ENCODE measurements at places on chromosomes 3 and 15. TPM values are rescaled to one million over a fixed set of nuclear protein-coding genes. Genes with fewer than 3 reads are reported as not detected.

DNA sequence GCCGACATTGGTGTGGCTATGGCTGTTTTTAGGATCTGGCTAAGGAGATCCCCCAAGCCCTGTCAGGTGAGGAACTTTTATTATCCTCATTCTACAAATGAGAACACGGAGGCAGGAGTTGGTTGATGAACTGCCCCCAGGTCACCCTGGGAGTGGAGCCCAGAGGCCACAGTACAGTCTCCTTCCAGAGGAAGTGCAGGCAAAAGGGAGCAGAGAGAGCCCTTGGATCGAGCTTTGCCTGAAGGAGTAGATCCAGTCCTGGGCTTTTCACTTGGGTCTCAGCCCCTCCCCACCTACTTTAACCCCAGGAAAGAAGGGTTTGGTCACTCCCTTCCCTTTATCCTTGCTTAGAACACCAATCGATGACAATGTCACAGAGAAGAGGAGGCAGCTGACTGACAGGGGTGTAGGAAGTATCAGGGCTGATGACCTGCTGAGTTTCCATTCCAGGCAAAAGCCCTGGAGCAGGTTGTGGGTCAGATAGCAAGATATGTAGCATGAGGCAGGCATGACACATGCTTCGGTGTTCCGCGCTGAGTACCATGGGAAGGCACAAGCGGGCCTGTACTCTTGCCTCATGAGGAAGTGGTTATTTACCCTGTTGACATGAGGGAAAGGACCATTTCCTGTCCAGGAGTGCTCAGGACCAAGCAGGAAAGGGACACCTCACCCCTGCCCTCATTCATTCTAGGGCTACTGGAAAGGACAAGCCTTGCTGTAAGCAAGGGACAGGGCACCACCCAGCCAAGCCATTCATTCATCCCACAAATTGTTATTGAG is 5.8 kb upstream of the PLA2G4D start:
- H3K36me3 ChIP-seq = no peaks in the 10 kb centered on the region
- H3K4me1 ChIP-seq = peaks cover 9% of the 10 kb centered on the region
- no peak overlapping the region for H3K27ac ChIP-seq
- no peak for DNase-seq

GRCh38 chr3:139935016-139935865 is at the start of gene CLSTN2:
TSS of gene CLSTN2 (plus strand) at chr3:139935185.
- H3K36me3 ChIP-seq = no peaks in the 10 kb centered on the region
- peaks cover 10% of the 10 kb centered on the region for H3K4me1 ChIP-seq
- H3K27me3 ChIP-seq = peaks cover 68% of the 10 kb centered on the region
- peak; percentile 49 for DNase-seq
- no peak within 1 kb of the TSS for H3K27ac ChIP-seq

DNA sequence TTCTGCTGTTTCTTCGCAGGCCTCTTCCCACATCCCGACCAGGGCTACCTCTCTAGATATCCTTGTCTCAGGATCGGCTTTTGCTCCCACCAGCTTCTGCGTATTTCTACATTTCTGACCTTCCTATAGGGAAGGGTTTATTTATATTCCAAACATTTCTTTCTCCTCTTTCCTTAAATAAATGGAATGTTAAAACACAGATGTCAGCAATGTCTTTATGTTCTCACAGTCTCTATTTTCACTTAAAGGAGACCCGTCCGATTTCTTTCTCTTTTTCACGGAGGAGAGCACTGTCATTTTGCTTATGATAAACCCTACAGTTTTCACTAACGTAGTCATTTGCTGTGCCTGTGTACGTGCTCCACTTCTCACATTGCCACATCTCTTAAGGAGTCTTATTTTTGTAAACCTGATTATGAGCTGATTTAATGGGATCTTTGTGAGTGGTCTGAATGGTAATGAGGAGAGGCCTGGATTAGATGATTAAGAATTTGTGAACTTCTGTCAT is 630 bp downstream of the KIF15 start:
- H3K27me3 ChIP-seq = no peaks in the 10 kb centered on the region
- peak overlapping the region; percentile 95 for H3K27ac ChIP-seq
- DNase-seq = no peak
- peaks cover 29% of the 10 kb centered on the region for H3K4me1 ChIP-seq

DNA sequence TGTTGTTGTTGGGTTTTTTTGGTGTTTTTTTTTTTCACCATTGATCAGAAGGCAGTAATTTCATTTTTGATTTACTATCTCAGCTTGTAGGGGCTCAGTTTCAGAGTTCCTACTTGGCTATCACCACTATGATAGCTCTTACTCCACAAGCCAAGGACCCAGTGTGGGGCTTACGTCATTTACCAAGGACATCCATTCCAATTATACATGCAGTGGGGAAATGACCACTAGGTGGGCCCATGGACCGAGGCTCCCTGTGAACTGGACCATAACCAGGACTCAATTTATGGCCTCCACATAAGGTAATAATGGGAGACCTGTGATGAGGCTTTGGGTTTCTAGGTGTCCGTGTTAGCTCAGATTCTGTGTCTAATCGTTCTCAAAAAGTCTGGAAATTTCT is 67.5 kb upstream of the CACNA1D start:
- H3K4me1 ChIP-seq = no peaks in the 10 kb centered on the region
- no peak for DNase-seq
- H3K36me3 ChIP-seq = no peaks in the 10 kb centered on the region

DNA sequence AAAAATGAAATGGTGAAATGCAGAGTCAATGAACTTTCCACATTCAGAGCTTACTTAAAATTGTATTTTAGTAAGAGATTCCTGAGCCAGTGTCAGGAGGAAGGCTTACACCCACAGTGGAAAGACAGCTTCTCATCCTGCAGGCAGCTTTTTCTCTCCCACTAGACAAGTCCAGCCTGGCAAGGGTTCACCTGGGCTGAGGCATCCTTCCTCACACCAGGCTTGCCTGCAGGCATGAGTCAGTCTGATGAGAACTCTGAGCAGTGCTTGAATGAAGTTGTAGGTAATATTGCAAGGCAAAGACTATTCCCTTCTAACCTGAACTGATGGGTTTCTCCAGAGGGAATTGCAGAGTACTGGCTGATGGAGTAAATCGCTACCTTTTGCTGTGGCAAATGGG is 3.1 kb downstream of the CCR4 start:
- peaks cover 77% of the 10 kb centered on the region for H3K4me1 ChIP-seq
- H3K4me3 ChIP-seq = peak overlapping the region; percentile 79
- H3K27ac ChIP-seq = peak overlapping the region; percentile 97
- peaks cover 27% of the 10 kb centered on the region for H3K36me3 ChIP-seq
- peaks cover 5% of the 10 kb centered on the region for H3K27me3 ChIP-seq

GRCh38 chr3:24740326-24740725 is 245.7 kb upstream of the THRB start:
- no peak overlapping the region for H3K4me3 ChIP-seq
- no peaks in the 10 kb centered on the region for H3K36me3 ChIP-seq
- DNase-seq = no peak
- no peak overlapping the region for H3K27ac ChIP-seq

SLC9A9 gene
- total RNA-seq = 4.3 TPM

RSRC1 gene
- 35.6 TPM for total RNA-seq

LSMEM2 gene
- total RNA-seq = not detected

CPB1 gene
- not detected for total RNA-seq

DISP2 gene
- 0.19 TPM for total RNA-seq
